Mucosa of gallbladder (tissue), 1 donor: ENCODE measurements at places on chromosomes 1 and 21. TPM values are rescaled to one million over a fixed set of nuclear protein-coding genes. Genes with fewer than 3 reads are reported as not detected.
A peak's percentile ranks its signal among the peaks of the same experiment; 100 is the strongest.

- no peak for DNase-seq
Observed at GRCh38 chr1:229076195-229076594, 194.7 kb upstream of the RAB4A start.

GRCh38 chr1:8217011-8217711 is 100.8 kb upstream of the SLC45A1 start:
- DNase-seq = no peak

- no peak for DNase-seq
Observed at GRCh38 chr1:50517488-50517887, 94.2 kb upstream of the DMRTA2 start.

GRCh38 chr1:34693081-34693480 is 61.8 kb upstream of the GJB5 start:
- no peak for DNase-seq

DNA sequence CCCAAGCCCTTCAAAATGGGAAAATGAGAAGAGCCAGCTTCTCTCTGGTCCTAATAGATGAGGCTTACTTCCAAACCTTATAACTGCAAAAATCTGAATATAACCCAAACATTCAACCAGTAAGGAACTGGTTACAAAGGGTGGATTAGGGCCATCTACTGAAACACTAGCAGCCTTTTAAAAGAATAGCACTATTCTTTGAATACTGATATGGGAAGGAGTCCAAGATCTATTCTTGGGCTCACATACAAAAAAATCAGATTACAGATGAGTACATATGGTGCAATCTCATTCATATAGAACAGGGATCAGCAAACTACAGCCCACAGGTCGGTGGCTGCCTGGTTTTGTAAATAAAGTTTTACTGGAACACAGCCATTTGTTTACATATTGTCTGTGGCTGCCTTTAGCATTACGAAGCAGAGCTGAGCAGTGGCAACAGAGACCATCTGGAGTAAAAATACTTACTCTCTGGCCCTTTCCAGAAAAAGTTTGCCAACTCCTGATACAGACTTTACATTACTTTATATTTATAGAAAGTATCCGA is 167.7 kb downstream of the ZSCAN20 start:
- no peak for DNase-seq

DNA sequence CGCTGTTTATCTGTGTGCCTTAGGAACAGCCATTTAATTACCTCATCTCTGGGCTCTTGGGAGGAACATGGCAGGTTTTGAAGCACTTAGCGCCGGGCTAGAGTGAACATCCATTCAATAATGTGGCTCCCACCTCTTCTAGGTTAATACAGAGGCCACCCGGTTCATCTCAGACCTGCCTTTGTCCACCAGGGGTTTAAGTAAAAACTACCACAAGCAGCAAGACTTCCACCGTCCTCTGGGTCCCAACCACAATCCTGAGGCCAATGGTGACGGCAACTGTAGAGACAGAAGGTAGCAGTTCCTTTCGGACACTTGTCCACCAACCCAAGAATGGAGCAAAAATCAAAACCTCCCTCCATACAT is 924 bp upstream of the DDOST start:
- DNase-seq = no peak

DNA sequence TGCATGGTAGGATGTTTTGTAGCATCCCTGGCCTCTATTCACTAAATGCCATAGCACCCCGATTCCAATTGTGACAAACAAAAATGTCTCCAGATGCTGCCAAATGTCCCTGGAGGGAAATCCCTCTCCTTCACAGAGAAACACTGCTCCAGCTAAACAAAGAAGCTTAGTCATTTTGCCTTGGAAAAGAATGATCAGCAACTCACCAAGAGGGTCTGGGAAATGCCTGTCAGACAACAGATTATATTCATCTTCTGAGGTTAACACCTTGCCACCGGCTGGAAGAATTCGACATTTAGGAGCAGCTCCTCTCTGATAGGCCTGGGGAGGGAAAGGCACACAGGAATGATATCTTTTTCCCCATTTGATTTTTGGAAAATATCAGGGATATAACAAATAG is 84.4 kb downstream of the NIBAN1 start:
- DNase-seq = no peak

GRCh38 chr1:223186800-223187199 is 43.8 kb upstream of the TLR5 start:
- no peak for DNase-seq

- no peak for DNase-seq
Observed at GRCh38 chr1:51956528-51957509, 33.7 kb downstream of the RAB3B start.

DNA sequence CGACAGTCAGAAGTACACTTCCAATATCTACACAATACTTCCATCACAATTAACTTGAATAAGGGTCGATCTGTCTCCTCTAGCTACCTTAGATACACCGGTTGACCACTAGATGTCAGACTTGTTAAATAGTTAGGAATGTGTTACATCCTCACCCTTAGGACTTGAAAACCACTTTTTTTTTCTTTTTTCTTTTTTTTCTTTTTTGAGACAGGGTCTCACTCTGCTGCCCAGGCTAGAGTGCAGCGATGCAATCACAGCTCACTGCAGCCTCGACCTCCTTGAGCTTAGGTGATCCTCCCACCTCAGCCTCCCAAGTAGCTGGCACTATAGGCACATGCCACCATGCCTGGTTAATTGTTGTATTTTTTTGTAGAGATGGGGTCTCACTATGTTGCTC is 120.4 kb upstream of the GREM2 start:
- DNase-seq = no peak

DNA sequence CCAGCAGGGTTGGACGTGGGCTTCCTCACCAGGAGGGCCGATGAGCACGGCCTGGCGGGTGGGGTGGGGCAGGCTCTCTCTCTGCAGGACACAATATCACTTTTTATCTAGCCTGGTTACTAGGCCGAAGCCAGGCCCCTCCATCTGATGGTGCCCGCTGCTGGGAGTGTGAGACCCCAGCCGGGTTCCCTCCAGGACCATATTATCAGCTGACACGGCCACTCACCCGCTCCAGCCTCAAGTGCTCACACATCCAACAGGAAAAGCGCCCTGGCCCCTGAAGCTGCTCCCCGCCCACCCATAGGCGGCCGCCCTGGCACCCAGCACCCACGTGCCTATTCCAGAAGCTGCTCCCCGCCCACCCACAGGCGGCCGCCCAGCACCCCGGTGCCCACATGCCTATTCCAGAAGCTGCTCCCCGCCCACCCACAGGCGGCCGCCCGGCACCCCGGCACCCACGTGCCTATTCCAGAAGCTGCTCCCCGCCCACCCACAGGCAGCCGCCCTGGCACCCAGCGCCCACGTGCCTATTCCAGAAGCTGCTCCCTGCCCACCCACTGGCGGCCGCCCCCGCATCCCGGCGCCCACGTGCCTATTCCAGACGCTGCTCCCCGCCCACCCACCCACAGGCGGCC is 5.0 kb downstream of the SLC19A1 start:
- DNase-seq = no peak

DNA sequence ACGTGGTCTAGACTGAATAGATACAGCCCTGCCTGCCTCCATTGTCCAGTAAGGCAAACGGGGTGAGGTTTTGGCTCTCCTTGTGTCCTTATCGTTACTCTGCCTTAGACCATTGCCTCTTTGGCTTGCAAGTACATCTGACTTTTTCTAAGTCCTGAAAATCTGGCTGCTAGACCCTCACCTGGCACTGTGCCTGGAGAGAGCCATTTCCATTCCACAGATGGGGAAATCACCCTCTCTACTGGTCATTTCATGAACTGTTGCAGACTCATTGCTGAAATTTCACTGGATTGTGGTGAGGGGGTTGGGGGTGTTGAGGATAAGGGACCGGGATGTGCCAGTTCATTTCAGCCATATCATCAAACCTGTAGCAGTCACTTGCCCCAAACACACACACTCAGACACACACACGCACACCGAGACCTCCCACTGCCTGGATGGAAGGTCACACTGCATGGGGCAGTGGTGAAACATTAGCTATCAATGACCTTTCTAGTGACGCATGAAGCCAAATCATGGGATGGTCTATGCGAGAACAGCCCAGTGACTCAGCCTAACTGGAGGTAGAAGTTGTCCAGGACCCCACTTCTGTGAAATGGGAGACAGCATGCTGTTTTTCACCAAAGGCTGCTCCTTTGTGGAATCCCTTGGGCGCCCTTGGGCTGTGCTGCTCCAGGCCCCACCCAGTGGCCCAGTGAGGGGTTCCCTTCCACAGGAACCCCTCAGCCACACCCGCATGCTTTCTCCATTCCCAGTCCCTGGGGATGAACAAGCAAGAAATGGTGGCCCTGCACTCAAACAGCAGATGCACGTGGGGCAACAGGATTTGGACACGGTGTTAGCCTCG is 34.9 kb upstream of the VASH2 start:
- peak; percentile 19 for DNase-seq

DNA sequence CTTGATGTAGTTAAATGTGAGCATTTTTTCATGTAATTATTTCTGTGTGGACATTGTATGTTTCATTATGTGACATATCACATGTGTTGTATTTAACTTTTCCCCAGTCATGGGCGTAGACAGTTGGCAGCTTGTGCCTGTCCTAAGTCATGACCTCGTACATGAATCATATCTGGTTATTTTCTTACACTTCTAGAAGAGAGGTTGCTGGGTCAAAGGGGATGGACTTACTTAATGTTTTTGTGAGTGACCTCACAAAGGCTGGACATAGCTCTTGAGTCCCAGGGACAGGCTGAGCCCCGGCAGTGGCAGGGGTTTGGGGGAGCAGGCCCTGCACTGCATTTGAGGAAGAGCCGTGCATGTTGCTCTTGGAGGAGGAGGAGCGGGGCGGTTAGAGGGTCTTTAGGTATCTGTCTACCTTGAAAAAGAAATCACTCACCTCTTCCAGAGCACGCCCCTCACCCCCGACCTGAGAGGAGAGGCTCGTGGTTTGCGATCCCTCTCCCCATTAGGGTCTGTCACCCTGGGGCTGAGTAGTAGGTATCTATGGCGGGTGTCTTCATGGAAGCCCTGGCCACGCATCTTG is 16.4 kb downstream of the IFNGR2 start:
- peak; percentile 29 for DNase-seq

GRCh38 chr1:29390491-29391361 is 154.4 kb downstream of the PTPRU start:
- DNase-seq = no peak

- no peak for DNase-seq
Observed at GRCh38 chr1:197890936-197891335, 11.5 kb upstream of the C1orf53 start.

- no peak for DNase-seq
Observed at GRCh38 chr1:2215329-2215728, 12.8 kb upstream of the SKI start.

DNA sequence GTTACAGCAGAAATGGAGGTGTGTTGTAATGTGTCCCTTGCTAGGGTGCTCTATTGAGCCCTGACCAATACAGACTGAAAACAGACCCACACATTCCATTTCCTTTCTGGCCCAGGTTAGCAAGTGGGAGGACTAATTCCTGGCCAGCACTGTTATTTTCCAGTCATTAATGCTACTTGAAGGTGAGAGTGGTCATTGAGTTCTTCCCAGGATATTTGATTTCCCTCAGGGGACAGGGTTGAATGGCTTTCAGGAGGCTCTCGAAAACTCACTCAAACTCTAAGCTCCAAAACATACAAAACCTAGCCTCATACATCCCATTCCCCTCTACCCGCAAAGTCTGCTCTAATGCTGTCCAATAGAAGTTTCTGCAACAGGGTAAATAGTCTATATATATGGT is 6.2 kb downstream of the LRRC52 start:
- DNase-seq = no peak

- DNase-seq = peak; percentile 64
Observed at GRCh38 chr1:37434292-37435225, 39.8 kb upstream of the ZC3H12A start.

GRCh38 chr1:46800742-46801141 is 1.9 kb downstream of the CYP4B1 start:
- no peak for DNase-seq

GRCh38 chr1:244350027-244350426 is 101.7 kb downstream of the ADSS2 start:
- no peak for DNase-seq

GRCh38 chr1:20250340-20250989 is 40.2 kb upstream of the VWA5B1 start:
- DNase-seq = peak; percentile 89

GRCh38 chr1:178962853-178963711 is 62.6 kb upstream of the FAM20B start:
- DNase-seq = no peak

CFHR1 gene
- 0.75 TPM for total RNA-seq

CRP gene
- 46.3 TPM for total RNA-seq

CFAP74 gene
- total RNA-seq = not detected

AMY1A gene
- total RNA-seq = not detected

CD48 gene
- 15.0 TPM for total RNA-seq

AQP10 gene
- total RNA-seq = 0.32 TPM

CENPF gene
- total RNA-seq = 3.5 TPM

HMGCS2 gene
- 22.1 TPM for total RNA-seq

CORT gene
- 0.66 TPM for total RNA-seq
